WTC11 (cell line): ENCODE measurements at places on chromosomes 16 and 17. TPM values are rescaled to one million over a fixed set of nuclear protein-coding genes. Genes with fewer than 3 reads are reported as not detected.

GRCh38 chr16:53509906-53510703, 7.1 kb upstream of the AKTIP start:
- no peak overlapping the region for H3K27ac ChIP-seq
- H3K36me3 ChIP-seq = peaks cover 8% of the 10 kb centered on the region
- H3K4me3 ChIP-seq = no peak overlapping the region

- H3K4me3 ChIP-seq = no peak overlapping the region
- peaks cover 40% of the 10 kb centered on the region for H3K4me1 ChIP-seq
- no peak overlapping the region for H3K27ac ChIP-seq
- no peak for DNase-seq
- no peaks in the 10 kb centered on the region; the same call in 1 of the 2 replicates for H3K27me3 ChIP-seq
- peaks cover 24% of the 10 kb centered on the region for H3K36me3 ChIP-seq
Measured at GRCh38 chr17:57344261-57344660, 87.9 kb downstream of the MSI2 start.

GRCh38 chr17:40373999-40374398, 9.5 kb upstream of the GJD3 start:
- peaks cover 8% of the 10 kb centered on the region for H3K4me1 ChIP-seq
- 0 out of 2 replicates have a peak, but pooled peaks cover 2% of the 10 kb centered on the region for H3K36me3 ChIP-seq
- no peak for DNase-seq
- H3K27me3 ChIP-seq = no peaks in the 10 kb centered on the region
- no peak overlapping the region for H3K4me3 ChIP-seq
- H3K27ac ChIP-seq = no peak overlapping the region

DNA sequence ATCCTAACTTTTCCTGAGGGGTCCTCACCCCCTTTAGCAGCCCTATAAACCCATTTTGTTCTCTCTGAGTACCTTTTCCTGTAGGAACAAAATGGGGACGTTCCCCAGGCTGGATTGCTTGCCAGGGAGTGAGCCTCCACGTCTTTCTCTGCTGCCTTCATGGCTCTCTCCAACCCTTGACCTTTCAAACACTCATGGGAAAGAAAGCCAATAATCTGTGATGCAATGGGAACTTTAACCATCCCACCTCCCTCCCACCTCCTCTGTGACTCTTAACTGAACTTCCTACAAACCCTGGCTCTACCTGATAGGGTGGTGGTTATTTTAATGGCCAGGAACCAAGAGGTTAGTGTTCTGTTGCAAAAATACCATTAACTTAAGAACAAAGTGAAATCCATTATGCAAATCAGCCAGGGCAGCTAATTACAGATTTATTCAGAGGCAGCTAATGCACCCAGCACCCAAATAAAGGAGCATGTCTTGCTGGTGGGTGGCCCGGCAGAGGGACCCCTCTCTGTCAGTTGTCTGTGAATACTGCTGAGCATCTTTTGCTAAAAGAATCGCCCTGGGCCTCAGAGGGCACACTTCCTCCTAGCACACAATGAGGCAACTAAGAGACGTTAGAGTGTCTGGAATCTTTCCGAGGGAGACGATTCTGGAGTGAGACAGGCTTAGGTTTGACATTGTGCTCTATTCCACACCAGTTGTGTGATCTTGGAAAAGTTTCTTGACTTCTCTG, 3.0 kb downstream of the PIPOX start:
- no peaks in the 10 kb centered on the region for H3K27me3 ChIP-seq
- H3K27ac ChIP-seq = peak overlapping the region; percentile 77
- peaks cover 68% of the 10 kb centered on the region for H3K4me1 ChIP-seq
- peaks cover 18% of the 10 kb centered on the region for H3K36me3 ChIP-seq
- no peak overlapping the region for H3K4me3 ChIP-seq

DNA sequence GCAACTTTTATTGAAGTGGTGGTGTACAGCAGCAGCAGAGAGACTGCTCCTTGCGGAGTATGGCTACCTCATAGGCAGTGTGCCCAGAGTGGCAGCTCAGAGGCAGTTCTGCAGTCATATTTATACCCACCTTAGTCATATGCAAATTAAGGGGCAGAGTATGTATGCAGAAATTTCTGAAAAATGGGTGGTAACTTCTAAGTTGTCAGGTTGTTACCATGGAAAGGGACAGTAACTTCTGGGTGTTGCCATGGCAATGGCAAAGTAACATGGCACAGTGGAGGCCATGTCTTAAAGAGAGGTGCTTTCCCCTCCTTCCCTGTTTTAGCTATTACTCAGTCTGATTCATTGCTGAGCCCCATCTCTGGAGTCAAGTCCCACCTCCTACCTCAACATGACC, 53.4 kb downstream of the MEOX1 start:
- H3K4me1 ChIP-seq = peaks cover 6% of the 10 kb centered on the region; the same call in 1 of the 2 replicates
- no peak overlapping the region for H3K27ac ChIP-seq
- H3K27me3 ChIP-seq = no peaks in the 10 kb centered on the region; the same call in 1 of the 2 replicates
- no peak overlapping the region for H3K4me3 ChIP-seq

DNA sequence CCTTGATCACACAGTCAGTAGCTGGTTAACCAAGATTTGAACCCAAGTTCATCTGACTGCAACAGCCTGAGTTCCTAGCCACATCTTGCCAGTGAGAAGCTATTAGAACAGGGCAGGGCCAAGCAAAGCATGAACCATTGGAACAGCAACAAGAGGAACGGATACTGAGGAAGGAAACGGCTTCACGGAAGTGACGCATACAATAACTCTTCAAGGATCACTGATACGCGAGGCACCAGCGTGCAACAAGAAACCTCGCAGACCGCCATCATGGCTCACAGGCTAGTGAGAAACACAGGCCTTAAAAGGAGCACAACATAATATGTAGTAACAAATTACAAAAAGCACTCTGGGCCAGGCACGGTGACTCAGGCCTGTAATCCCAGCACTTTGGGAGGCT, 114.9 kb downstream of the CDYL2 start:
- no peak overlapping the region for H3K4me3 ChIP-seq
- no peak overlapping the region for H3K27ac ChIP-seq
- no peak for DNase-seq
- peaks cover 9% of the 10 kb centered on the region for H3K4me1 ChIP-seq
- no peaks in the 10 kb centered on the region for H3K27me3 ChIP-seq
- H3K36me3 ChIP-seq = no peaks in the 10 kb centered on the region

GRCh38 chr16:381012-381788, 578 bp downstream of the PGAP6 start:
- H3K36me3 ChIP-seq = peaks cover 1% of the 10 kb centered on the region
- peak overlapping the region; percentile 79 for H3K4me3 ChIP-seq
- H3K27ac ChIP-seq = no peak overlapping the region
- peaks cover 32% of the 10 kb centered on the region for H3K4me1 ChIP-seq

DNA sequence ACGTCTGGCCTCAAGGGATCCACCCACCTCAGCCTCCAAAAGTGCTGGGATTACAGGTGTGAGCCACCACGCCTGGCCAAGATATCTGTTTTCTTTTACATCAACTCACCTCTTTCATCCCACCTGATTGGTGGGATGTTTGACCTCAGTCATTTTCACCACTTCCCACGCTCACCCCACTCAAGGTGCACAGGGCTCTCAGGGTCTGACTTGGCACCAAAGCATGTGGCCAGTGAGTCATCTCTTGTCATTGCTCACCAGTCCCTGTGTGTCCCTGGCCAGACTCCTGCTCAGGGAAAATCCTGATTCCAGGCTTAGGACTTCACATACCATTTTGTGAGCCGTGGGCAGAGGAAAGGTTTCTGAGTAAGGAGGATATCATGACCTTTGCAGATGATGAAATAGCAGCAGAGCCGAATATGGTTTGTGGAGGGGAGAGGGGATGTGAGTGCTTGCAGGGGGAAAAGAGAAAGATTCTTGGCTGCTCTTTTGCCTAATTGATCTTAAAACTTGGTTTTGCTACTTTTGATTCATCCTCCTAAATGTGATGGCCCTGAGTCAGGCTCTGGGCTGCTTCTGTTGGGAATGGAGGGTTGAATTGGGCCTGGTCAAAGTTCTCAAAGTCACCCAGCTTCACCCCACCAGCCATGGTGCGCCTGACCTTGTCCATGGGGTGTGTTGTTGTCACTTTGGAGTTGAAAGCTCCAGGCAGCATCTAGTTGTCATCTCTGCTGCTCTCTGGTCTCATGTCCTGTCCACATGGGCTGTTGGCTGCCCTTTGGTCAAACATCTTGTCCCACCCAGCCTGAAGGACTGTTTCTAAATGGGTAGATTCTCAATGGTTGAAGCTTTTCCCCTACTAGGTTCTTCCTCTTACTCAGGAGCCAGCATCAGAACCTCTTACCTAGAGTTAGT, 6.0 kb upstream of the KCNH6 start:
- H3K27me3 ChIP-seq = no peaks in the 10 kb centered on the region
- peaks cover 21% of the 10 kb centered on the region for H3K4me1 ChIP-seq
- no peaks in the 10 kb centered on the region for H3K36me3 ChIP-seq
- no peak overlapping the region for H3K4me3 ChIP-seq
- no peak for DNase-seq

- 0 out of 2 replicates have a peak overlapping the region, but pooled peaks have one; percentile 24 for H3K4me3 ChIP-seq
- peaks cover 3% of the 10 kb centered on the region; the same call in 1 of the 2 replicates for H3K27me3 ChIP-seq
Measured at GRCh38 chr16:54175552-54176375, 110.8 kb downstream of the IRX3 start.

Gene HOXB6
- 0.11 TPM in 1 of 3 replicates, not detected in the others for total RNA-seq

Gene IL17C
- total RNA-seq = 0.80 to 1.9 TPM (median 1.5 TPM) in 3 replicates

Gene CD300H
- total RNA-seq = not detected in 3 replicates
